ENCODE measurements at places on chromosomes 16 and 17. TPM values are rescaled to one million over a fixed set of nuclear protein-coding genes. Genes with fewer than 3 reads are reported as not detected.

DNA sequence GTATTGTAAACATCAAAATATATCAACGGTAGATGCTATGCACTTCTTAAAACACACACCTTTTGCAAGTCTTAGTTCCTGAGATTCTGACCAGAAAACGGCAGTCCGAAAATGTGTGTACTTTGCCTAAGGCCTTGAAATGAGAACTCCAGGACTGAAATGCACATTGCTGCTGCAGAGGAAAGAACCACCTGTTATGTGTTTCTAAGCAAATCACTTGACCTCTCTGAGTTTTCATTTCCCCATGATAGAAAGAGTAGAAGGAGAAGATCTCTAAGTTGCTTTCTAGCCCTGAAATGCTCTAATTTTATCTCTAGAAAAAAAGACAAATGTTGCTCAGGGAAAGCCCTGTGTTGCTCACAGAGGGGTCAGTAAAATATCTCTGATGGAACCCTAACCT is 9.9 kb downstream of the CCDC182 start:
- no peak for DNase-seq

Gene TSNAXIP1
- 0.52 TPM for total RNA-seq

Gene ADAD2
- not detected for total RNA-seq

Gene CRHR1
- total RNA-seq, result not detected

DNA sequence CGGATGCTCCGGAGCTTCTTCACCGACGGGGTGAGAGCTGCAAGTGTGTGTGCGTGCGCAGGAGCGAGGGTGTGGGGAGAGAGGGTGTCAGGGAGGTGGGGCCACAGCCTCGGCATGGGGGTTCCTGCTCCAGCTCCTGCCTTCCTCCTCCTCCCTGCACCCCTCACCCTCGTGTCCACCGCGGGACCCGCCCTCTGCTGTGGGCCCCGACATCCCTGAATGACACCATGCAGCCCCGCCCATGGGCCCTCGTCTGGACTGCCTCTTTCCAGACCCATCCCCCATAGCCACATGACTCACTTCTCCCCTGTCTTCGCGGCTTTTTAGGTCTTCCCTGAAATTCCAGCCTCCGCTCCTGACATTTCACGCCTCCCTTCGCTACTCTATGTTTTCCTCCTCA is 41.6 kb downstream of the ARHGAP23 start:
- no peak for DNase-seq

GRCh38 chr17:81921537-81921862 is 3.5 kb upstream of the SIRT7 start:
- DNase-seq, result no peak

GRCh38 chr16:70778901-70779309 is 22.1 kb downstream of the VAC14 start:
- DNase-seq, result no peak

Gene SBK1
- 0.80 TPM for total RNA-seq

DNA sequence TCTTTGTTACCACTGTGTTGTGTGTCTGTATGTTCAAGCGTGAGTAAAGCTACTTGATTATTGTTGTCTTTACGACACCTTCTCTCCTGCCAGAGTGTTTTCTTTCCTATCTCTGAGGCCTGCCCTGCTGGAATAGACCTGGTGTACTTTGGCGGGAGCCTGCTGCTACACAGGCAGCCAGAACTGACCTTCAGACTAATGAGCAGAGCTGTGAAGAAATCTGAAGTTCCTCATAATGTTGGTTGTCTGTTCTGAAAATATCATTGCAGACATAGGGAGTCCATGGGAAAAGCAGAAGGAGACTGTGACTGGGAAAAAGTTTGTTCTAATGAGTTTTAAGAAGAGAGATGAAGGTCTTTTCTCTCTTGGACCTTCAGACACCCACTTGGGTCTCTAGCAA is 9.8 kb downstream of the RHOT1 start:
- DNase-seq, result no peak

- DNase-seq, result no peak
Observed at GRCh38 chr17:14922411-14922810, 342.7 kb downstream of the PMP22 start.

GRCh38 chr17:14818469-14818868 is 446.7 kb downstream of the PMP22 start:
- DNase-seq, result no peak

DNA sequence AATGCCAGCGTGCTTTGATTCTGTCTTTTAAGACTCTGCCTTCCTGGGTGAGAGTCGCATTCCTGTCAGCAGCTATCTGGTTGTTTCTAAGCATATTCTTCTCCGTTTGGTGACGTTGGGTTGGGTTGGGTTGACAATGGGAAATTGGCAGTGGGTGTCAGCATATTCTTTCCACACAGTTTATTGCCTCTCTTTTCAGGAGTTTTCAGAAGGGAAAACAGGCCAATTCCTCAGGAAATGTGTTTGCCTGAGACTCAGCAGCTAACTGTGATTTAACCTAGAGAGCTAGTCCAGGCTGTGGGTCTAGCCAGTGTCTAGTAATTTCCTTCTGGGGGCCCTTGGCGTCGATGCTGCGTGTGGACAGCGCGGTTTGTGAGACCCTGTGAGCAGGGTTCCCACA is 21.2 kb downstream of the EPN2 start:
- no peak for DNase-seq

DNA sequence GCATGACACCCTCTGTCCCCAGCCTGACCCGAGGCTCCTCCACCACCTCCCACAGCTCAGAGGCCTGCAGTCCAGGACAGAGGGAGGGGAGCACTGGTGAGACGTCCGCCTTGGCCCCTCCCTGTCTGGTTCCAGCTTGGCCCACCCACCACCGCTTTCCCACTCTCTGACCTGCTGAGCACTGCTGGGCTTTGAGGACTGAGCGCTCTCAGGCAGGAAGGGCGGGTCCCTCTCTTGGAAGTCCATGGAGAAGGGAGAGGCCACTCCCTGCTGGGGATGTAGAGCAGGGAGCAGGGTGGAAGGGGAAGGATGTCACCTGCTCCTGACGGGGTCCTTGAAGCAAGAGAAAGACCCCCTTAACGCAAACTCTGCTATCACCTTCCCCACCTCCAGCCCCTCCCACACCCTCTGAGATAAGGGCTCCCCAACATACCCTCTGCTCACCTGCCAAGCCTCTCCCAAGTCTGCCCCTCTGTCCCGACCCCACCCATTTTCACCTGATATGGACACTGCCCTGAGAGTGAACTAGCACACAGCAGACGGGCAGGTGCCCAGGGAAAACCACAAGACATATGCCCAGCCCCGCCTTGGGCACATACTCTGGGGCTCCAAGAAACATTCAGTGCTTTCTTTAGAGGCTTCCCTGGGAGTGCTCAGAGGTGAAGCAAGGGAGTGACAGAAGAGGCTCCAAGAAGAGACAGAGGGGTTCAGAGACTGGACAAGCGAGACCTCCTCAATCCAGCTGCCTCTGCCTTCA is 1.4 kb downstream of the OSBPL7 start:
- no peak for DNase-seq

- DNase-seq, result no peak
Observed at GRCh38 chr16:80025236-80025635, 424.7 kb upstream of the MAF start.

GRCh38 chr17:58136669-58137279 is 11.4 kb upstream of the OR4D1 start:
- DNase-seq, result no peak

DNA sequence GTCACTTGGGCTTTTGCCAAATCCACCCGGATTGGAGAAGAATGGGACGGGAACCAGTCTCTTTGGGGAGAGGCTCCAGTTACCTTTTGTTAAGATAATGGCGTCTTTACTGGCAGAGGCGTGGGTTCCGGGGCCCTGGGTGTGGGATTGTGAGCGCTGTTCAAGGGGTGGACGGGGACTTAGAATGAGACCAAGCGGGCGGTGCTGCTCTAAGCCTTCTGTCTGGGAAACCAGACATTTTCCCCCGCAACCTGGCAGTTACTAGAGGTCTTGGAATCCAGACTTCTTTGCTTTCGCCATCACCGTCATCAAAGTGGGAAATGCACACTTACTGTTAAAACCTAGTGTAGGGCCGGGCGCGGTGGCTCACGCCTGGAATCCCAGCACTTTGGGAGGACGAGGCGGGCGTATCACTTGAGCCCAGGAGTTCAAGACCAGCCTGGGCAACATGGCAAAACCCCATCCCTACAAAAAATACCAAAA is 706 bp downstream of the TEN1 start:
- no peak for DNase-seq

DNA sequence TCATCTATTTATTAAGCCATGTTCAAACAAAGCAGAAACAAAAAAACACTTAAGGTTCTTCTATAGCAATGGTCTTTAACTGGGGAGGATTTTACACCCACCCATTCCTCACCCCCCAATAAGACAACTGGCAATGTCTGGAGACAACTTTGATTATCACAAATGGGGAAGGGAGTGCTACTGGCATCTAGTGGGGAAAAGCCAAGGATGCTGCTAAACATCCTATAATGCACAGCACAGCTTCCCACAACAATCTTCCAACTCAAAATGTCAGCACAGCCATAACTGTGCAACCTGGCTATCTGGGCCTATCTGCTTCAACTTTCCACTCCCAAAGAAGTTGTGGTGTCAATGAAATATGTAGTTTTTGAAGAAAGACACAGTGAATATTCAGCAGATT is 1044.4 kb downstream of the CDH8 start:
- no peak for DNase-seq

- no peak for DNase-seq
Observed at GRCh38 chr17:58947824-58948223, 158.9 kb downstream of the TRIM37 start.

DNA sequence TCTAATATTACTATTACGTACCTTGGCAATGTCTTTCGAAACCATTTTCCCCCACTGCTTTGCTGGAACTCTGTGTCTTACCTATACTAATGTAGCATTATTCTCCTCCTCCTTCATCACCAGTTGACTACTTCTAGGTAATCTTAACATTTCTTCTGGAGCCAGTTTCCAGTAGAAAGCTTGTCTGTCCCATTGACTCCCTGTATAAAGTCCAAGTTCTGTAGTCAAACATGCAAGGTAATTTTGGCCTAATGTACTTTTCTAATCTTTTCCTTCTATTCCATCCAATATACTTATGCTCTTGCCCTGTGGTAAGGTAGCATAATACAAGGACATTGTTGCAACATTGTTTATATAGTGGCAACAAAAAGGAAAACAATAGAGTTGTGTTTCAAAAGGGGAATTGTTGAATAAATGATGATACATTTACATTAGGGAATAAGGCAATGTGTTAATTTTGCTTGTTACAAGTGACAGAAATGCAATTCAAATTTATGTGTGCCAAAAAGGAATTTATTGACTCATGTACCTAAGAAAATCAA is 27.9 kb downstream of the OMG start:
- no peak for DNase-seq

Measured in activated T-helper 1 cell treated with anti-CD3 and anti-CD28 coated beads, Interleukin-12 subunit alpha, Interleukin-12 subunit beta, Interleukin-2, Interleukin-4 antibody, amounts not matched to agents 30 ng/mL and 10 ng/mL and 1 ng/mL, durations not matched to agents 14 hours and 24 hours and 36 hours (primary cell).